ENCODE measurements at places on chromosomes 7 and 10.

GRCh38 chr7:30708412-30708811 is 26.2 kb upstream of the CRHR2 start:
- DNase-seq = no peak

DNA sequence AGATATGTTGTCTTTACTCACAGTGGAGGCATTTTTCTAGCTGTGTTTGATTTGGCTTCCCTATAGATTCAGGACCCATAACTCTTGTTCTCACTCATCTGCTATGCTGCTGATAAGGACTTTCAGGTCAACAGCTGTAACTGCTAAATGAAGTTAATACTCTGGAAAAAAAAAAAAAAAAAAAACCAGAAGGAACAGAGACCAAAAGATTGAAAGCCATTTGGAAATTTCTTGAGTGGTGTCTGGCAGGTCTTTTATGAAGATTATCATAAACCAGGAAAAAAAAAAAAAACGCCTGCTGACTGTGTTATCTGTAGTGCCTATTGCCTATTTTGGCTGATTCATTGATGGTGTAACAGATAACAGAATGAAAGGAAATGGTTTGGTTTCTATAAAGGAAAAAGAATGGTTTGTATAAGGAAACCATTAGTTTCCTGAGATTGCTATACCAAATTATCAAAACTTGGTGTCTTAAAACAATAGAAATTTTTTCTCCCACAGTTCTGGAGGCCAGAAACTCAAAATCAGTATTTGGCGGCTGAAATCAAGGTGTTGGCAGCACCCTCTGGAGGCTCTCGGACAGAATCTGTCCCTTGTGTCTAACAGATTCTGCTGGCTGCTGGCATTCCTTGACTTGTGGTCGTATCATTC is 60.5 kb upstream of the BET1 start:
- no peak for DNase-seq

GRCh38 chr10:43317422-43317821 is 50.6 kb upstream of the RASGEF1A start:
- DNase-seq = no peak

GRCh38 chr10:49610114-49610457 is at the start of gene SLC18A3:
Gene SLC18A3 (plus strand): TSS chr10:49610310. CDS start chr10:49610741, 431 bp downstream.
- no peak for DNase-seq

- DNase-seq = no peak
Observed at GRCh38 chr10:30537586-30537985, 92.0 kb downstream of the LYZL2 start.

DNA sequence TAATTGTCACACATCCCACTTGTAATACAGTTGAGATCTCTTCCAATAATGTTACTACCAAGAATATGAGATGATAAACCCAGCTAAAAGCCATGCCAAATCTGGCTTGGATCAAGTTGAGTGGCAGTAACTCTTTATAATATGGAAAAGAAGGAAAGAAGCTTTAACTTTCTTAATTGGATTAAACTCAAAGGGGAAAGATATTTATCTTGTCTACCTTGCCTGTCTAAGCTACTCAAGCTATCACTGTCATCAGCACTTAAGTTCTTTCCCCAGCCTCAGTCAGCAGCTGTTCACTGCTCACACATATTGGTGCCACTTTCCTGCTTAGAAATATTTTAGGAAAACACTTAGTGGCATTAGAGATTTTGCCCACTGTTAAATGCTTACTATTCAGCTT is 350.7 kb downstream of the IPMK start:
- no peak for DNase-seq

DNA sequence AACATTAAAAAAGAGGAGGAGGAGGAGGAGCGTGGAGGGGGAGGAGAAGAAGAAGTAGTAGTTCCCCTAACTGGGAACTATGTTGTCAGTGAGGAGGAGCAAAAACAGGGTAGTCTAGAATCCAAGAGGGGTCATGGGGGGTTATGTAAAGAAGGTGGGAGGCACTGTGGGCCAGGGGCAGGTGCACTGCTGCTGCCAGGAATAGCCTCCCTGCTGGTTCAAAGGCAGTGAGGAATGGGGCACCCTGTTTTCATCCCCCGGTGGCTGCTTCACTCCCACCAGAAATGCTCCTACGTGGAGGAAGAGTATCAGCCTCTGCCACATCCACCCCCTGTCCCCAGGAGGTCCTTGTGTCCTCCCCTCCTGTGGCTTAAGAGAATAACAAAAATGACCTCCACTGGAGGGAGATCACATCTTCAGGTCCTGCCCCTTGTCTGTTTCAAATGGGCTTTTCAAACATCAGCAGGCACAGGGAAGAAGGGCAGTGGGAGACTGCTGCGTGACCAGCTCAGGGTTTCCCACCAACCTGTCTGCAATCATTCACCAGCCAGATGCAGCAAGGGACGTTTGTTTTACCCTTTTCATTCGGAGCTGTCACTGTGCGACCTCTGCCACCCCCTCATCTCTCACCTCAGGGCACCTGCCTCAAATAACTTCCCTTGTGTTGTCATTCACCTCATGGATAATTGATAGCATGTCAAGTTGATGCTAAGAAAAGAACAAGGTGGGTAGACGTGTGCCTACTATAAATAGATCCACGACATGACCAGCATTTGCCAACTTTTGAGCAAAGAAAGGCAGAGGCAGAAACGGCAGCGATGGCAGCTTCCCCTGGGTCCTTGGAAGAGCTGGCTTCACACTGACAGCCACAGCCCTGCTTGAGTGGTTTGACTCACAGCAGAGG is 92.6 kb downstream of the DGKI start:
- no peak for DNase-seq

GRCh38 chr7:92837000-92837749 is 802 bp upstream of the CDK6 start:
- DNase-seq = no peak

DNA sequence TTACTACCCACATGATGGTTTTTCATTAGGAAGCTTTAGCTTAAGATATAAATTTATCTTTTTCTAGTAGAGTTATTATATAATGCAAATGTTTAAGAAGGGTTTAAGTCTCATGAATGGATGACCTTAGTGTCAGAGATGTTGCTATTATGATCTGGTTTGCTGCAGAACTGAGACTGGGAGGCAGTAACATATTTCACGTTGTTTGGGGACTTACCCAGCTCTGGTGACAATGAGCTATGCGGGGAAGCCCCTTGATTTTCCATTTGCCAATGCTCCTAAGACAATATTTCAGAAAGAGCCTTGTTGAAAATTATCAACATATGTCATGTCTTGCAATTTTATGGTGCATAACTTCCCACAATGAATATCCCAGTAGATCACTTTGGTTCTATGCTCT is 754.6 kb downstream of the REEP3 start:
- DNase-seq = no peak

DNA sequence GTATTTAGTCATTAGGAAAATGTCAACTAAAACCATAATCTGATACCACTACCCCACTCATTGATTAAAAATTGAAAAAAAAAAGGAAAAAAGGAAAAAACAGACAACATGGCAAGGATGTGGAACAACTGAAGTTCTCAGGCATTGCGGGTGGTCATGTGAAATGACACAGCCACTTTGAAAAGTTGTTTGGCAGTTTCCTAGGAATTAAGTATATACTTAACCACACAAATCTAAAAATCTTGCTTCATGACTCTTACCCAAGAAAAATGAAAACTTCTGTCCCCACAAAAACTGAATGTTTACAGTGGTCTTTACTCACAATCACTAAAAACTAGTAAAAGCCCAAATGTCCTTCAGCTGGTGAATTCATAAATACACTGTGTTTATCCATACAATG is 254.5 kb downstream of the AHR start:
- DNase-seq = no peak

- no peak for DNase-seq
Observed at GRCh38 chr10:14380746-14381145, 50.0 kb upstream of the FRMD4A start.

GRCh38 chr10:77889277-77889903 is 37.2 kb downstream of the DLG5 start:
- no peak for DNase-seq

Data from GM18507 (cell line).